ENCODE measurements at places on chromosomes 6 and 20.

DNA sequence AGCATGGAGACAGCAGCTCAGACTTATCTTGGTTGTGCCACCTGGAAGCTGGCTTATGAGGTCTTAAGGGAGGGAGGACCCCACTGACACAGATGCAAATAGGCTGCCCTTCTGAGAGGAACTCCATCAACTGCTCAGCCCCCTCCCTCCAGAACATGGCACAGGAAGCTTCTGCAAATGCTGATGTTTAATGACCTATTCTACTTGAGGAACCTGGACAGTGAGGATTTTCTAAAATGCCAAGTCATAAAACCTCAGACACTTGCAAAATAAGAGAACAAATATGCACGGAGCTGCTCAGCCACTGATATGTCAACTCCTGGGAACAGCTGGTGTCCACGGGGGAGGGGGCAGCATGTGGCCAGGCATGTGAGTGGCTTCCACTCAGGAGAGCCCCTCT, 3.5 kb downstream of the CST9 start:
- no peak for DNase-seq

DNA sequence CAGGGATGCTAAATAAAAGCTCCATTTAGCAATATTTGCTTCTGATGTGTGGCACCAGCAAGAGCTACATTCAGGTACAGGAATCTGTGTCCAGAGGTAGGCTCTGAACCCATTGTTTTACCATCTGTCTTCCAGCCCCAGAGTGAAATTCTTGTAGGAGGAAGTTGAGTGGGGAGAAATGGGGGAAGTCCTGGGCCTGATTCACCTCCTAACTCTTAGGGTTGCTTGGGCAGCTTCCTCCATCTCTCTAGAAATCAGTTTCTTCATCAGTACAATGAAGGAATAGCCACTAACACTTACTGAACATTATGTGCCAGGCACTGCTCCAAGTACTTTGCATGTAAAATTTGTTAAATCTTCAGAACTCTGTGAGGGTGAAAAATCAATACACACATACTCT, 35.1 kb upstream of the TSPYL1 start:
- DNase-seq: no peak

- DNase-seq: no peak
These were observed 105.6 kb downstream of the TNFRSF21 start for GRCh38 chr6:47203938-47204611.

- peak; percentile 10 for DNase-seq
These were observed 5.3 kb downstream of the APMAP start for GRCh38 chr20:24987244-24987643.

- no peak for DNase-seq
These were observed 24.4 kb downstream of the MAP1LC3A start for GRCh38 chr20:34582911-34583310.

DNA sequence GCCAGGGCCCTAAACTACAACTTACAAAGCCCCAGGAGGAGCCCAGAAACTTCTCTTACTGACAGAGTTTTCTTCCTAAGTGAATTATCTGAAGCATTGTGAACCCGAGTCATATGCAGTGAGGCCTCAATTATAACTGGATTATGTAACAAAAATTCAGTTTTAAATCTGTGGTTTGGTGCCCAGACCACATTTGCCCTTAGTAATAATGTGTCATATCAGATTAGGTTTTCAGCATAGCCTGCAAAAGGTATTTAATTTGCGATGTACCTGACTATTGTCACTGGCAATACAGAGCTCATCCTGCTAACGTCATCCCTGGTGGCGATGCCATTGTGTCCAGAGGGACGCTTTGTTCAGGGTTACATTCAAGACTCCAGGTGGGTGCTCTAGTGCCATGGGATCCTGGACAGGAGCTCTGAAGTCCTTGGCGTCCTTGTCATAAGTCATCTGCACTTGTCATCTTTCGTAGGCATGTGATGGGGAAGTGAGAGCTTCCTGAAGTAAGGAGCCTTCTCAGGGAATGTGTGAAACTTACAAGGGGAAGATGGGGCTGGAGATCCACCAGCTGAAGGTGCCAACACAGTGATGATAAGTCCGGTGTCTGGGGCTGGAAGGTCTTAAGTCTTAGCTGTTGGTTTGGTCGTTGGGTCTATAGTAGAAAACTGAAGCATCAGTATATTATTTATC, 65.1 kb downstream of the HIVEP1 start:
- DNase-seq: no peak

DNA sequence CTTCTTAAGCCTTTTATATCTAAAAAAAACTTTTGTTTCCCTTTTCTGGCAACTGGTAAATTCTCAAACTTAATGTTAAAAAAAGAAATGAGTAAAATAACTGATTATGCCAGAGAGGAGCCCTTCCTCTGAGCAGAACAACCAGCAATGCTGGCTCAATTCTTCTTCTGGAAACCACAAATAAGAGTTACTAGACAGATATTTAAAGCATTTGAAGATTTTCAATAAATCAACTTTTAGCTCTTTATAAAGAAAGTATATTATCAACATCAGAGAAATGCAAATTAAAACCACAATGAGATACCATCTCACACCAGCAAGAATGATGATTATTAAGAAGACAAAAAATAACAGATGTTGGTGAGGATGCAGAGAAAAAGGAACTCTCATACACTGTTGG, 61.1 kb upstream of the TCF21 start:
- DNase-seq: no peak
